ENCODE measurements at places on chromosomes 11 and 22.

GRCh38 chr22:49783036-49783746, 44.5 kb downstream of the BRD1 start:
- DNase-seq, result no peak

GRCh38 chr11:33475993-33476392, 218.8 kb downstream of the HIPK3 start:
- no peak for DNase-seq

GRCh38 chr11:2848497-2848896, 37.1 kb downstream of the CDKN1C start:
- DNase-seq, result no peak

DNA sequence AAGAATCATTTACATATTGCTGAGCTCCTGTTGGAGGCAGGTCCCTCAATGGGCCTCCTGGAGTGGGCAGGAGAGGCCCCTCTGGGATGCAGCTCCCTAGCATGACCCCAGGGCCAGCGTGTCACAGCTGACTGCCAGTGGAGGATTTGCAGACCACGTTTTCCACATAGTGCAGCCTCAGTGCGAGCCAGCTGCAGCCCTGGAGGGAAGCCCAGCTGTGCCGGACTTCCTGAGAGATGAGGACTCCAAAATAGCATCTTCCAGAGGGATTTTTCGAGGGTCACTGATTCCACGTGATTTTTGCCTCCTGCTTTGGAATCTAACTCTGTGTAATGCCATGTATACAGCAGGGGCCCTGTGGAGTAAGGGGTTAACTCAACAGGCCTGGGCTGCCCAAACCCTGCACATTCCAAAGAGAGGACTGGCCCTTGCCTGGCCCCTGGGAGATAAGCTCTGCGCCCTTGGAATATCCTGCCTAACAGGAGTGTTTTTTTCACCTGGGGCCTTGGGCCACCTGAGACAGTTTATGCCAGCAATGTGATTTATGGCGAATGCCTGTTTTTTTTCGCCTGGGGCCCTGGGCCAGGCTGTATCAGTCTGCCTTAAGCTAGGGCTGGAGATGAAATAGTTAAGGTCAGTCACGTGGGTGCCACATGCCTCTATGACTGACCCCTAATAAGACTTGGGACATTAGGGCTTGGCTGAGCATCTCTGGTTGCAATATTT, 47.4 kb downstream of the RPS6KA4 start:
- DNase-seq, result no peak

DNA sequence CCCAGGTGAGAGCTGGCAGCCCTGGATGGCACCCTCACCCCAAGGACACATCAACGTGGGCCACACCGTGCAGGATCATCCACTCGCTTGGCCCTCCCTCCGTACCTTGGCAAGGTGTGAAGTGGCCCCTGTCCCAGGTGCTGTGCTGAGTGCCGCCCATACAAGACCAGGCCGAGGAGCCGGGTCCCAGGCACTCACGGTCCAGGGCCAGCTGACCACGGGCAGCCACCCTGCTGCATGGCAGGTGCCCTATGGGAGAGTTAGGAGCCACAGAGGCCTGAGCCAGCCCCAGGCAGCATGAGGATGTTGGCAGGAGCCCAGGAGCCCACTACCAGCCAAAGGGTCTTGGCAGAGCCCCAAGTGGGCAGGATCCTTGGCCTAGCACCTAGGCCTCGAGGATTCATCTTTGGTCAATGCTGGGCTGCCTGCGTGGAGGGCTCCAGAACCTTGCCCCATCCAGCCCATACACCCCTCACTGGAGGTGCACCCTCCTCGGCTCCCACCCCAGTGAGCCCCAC, 19.6 kb downstream of the RTN4R start:
- no peak for DNase-seq

- no peak for DNase-seq
These were observed 23.3 kb downstream of the LRP5 start for GRCh38 chr11:68335683-68336082.

DNA sequence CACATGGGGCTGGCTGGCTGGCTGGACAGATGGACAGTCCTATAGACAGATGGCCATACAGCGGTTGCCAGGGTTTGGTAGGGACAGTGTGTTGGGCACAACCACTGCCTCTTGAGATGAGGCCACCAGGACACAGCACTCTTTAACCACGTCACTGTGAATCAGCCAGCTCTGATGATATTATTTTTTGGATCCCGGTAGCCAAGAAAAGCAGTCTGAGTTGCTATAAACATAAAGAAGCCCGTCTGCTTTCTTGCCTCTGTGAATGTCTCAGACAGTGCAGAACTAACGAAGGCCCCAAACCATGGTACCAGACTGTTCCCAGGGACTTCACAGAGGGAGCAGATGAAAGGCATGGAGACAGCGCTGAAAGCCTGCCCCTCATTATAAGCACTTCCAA, 115.9 kb upstream of the CSNK2A3 start:
- no peak for DNase-seq

DNA sequence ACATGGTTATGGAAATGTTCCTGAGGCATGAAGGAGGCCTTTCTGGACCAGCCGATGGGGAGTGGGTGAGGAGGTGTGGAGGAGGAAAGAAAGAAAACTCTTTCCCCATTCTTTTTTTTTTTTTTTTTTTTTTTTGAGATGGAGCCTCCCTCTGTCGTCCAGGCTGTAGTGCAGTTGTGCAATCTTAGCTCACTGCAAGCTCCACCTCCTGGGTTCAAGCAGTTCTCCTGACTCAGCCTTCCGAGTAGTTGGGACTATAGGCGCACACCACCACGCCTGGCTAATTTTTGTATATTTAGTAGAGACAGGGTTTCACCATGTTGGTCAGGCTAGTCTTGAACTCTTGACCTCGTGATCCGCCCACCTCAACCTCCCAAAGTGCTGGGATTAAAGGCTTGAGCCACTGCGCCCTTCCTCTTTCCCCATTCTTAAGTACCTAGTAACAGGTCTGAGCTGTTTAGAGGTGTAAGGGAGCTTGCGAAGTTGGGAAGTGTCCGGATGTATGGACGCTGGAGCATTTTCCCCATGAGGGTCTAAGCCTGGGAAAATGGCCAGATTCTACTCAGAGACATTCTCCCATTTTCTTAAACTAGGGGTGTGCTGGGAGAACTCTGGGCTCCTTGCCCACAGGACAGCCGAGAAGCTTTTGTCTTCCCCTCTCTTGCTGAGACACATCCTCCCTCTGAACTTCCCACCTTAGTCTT, 135.8 kb downstream of the TEAD1 start:
- DNase-seq, result no peak

DNA sequence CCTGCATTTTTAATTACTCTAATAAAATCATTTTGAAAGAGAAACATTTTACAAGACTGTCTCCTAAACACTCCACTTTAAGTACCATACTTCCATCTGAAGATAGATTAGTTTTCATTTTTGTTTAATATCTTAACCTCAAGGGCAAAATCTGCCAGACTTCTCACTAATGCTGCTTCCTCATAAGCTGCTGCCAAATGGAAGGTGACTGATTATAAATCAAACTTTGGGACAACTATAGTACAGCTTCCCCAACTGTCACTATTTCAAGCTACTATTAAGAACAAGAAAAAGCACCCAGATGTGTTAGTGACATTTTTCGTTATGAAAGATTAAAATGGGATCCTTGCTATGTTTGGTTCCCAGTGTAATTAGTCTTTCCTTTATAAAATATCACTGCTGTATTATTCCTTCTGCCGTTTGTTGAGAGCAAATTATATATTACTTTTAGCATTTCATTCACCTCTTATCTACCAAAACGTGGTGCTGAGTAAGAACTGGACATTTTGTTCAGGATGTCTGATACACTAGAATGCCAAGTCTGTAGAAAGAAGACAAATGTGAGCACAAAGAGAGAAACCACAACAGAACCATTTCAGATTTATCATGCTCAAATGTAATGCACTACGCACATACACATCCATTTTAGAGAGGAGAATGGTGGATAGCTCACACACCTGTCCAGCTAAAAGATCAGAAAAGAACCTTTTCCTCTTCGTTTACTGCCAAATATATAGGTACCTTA, 312.2 kb upstream of the C11orf87 start:
- no peak for DNase-seq

DNA sequence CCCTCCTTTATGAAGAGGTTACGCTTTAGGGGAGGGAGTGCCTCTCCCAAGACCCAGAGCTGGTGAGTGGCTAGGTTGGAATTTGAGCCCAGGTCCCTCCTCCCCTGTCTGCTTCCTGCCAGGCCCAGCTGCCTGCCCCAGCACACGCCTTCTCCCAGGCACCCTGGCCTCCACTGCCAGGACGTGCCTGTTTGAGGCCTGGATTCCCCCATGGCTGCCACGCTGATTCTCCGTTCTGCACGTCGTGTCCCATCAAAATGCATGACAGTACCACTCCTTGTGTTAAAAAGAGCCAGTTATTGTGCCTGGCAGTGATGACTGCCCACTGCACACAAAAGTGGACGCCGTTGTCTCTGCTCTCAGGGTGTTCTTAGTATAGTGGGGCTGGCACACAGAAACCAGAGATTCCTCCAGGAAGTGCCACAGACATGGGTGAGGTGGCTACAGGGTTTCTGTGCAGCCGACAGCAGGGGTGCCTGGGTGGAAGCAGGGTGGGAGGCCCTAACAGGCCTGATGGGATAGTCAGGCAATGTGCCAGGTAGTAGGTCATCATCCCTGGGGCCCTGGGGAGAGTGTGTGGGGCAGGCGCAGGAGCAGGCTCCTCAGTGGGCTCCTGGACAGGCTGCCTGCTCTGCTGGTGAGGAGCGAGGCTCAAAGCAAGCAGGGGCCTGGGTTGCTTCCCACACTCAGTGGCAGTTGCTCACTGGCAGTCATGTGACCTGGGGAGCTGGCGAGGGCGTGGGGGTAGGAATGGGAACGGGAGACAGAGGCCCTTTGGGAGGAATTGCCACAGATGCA, 24.2 kb downstream of the MED15 start:
- no peak for DNase-seq

DNA sequence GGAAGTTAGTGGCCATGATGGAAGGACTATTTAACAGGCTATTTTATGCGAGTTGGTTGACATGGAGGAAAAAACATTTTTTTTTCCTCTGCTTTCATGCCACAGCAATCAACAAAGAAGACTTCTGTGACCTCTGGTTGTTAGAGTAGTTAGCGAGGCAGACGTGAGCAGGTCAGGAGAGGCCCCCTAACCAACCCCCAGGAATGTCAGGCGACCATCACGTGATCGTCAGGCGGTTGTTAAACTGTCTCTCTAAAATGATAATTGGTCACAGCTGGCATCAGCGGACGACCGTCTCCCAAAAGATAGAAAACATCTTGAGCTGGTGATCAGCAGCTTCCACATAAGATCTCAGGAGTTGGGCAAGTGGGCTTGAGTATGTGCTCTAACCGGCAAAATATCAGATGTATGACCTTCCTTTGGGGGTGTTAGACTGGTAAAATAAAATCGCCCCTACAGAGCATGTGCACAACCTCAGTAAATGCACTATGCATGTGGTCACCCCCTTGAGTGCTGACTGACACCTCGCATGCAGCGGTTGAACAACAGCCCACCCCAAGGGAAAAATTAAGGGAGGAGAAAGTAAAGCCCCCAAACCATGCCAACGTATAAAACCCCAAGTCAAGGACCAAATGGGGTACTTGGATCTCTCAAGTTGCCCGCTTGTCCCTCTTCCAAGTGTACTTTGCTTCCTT, 20.9 kb upstream of the NARS2 start:
- DNase-seq, result no peak

GRCh38 chr11:9803685-9804418, 140.0 kb downstream of the SWAP70 start:
- DNase-seq, result no peak

- no peak for DNase-seq
These were observed 16.9 kb upstream of the RAC2 start for GRCh38 chr22:37260901-37261336.
